DMS79 treated with DMSO at 0.1 percent for 48 hours (cell line): ENCODE measurements at places on chromosomes 2 and 18.

DNA sequence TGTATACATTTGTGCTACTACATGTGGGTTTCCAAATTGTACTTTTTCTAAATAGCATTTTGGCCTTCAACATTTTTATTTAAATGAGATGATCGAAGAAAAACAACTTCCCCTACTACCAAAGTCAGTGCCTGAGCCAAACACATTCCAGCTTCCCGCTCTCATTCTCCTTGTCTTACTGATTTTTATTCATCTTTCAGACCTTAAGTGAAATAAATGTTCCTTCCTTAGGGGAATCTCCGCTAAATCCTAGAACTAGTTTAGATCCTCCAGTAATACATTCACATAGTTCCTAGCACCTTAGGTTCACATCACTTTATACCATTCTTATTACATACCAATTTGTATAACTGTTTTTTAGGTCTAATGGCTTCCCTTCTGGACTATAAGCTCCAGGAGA, 122.3 kb upstream of the COL3A1 start:
- DNase-seq, result no peak

- no peak for DNase-seq
Observed at GRCh38 chr2:174870787-174871186, 106.5 kb upstream of the CHRNA1 start.

DNA sequence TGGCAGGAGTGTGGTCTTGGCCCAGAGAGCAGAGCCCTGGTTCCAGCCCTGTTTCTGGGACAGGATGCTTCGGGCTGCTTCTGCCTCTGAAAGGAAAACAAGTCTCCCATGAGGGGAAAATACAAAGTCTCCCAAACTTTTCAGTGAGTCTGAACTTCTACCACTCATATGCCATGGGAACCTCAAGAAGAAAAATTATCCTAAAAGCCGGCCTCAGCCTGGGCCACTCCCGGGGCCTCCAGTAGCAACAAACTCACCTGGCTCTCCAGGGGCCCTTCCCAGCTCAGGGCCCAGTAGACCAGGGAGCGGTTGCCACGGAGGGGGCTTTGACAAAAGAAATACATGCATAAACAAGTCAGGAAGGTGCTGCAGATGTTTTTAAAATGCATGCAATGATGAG, 289.2 kb upstream of the HDAC4 start:
- no peak for DNase-seq

DNA sequence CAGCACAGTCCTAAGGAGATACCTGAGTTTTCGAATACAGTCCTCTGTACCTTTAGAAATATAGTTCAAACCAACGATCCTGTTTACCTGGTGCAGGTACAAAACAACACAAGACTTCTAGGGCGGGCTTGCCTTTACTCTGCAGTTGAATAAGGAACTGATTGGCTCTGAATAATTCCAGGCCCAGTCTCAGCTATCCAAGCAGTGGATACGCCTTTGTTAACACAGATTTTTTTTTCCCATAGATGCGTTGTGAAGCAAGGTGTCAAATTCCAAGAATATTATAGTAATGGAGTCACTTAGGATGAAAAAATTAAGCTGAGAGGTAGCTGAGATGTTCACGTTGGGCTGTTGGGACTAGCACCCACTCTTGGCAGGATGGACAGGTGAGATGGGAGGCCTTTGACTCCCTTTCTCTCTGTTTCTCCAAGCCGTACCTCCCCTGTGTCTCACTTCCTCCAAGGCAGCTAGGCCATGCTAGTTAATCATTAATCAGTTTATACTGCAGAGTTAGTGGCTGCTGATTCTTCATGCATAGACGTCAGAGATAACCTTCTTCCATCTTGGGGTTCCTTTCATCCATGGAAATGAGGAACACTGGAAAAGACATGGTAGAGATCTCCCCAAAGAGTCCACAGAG, 380.8 kb upstream of the ACVR2A start:
- no peak for DNase-seq

DNA sequence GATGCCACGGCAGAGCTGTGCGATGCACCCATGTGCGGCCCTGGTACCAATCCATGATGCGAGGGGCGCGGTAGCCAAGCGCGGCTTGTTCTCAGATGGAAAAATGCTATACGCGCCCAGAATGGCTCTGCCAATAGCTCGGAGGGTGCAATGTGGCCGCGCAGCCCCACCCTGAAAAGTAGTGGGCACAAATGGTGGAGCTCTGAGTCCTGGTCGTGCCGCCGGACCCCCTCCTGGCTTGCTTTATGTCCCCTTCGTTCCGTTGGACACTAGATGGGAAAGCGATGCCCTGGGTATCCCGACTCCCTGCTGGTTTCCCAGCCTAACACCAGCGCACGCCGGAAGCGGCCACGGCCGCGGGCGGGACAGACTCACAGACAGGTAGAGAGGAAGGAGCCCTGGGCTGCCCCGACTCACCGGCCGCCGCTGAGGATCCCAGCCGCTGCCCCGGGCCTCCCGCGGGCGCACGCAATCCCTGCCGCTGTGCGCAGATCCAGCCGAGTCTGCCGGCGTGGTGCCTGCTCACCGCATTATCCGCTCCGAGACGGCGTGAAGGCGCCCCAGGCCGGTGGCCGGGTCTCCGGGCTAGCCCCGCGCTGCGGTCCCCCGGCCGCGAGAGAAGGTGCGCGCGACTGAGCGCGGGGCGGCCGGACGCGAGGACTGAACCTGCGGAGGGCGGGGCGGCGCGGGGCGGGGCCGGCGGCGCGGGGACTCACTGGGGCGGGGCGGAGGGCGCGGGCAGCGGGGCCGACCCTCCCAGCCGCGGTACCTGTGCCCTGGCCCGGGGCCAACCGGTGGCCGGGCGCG, at the start of gene CDC42EP3:
Gene CDC42EP3 (minus strand): TSS at position 634 of the 807 bp plus-strand sequence. CDS start 25,055 bp downstream, outside the sequence.
- peak; percentile 53 for DNase-seq

- DNase-seq, result no peak
Observed at GRCh38 chr2:217739741-217740140, 263.1 kb downstream of the TNS1 start.

DNA sequence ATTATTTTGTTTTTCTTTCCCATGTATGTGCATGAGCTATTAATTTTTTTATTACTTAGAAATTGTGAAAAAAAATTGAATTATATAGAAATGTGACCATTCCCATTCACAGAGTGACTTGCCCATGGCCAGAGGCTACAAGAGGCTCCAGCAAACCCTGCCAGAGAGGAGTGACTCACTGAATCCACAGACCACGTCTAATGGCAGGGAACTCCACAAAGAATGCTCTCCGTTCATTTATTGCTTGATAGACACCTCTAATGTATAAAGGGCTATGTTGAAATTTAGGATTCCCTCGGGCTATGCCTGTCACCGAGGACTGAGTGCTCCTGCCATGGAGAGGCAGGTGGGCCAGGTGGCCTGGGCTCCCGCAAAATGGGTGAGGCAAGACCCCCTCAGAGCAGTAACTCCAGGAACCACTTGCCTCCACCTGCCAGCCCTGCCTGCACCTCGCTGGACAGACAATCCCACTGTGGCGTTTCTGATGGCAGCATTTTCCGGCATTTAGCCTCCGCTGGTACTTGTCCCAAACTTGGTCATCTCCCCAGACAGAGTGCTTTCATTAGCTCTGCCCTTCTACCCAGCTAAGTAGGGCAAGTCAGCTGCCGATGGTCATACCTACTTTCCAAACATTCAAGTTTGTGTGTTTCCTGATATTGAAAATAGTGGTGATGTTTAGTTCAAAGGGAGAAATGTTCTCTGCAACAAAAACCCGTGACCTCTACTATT, 200.3 kb downstream of the PRKCE start:
- DNase-seq, result peak; percentile 56
